ENCODE measurements at places on chromosomes 7 and 10. TPM values are rescaled to one million over a fixed set of nuclear protein-coding genes. Genes with fewer than 3 reads are reported as not detected.

- no peak overlapping the region for H3K27ac ChIP-seq
- peaks cover 25% of the 10 kb centered on the region for H3K36me3 ChIP-seq
- DNase-seq = no peak
- H3K27me3 ChIP-seq = no peaks in the 10 kb centered on the region
- peaks cover 7% of the 10 kb centered on the region for H3K4me1 ChIP-seq
These were observed 114.8 kb upstream of the DIP2C start for GRCh38 chr10:804191-804781.

DNA sequence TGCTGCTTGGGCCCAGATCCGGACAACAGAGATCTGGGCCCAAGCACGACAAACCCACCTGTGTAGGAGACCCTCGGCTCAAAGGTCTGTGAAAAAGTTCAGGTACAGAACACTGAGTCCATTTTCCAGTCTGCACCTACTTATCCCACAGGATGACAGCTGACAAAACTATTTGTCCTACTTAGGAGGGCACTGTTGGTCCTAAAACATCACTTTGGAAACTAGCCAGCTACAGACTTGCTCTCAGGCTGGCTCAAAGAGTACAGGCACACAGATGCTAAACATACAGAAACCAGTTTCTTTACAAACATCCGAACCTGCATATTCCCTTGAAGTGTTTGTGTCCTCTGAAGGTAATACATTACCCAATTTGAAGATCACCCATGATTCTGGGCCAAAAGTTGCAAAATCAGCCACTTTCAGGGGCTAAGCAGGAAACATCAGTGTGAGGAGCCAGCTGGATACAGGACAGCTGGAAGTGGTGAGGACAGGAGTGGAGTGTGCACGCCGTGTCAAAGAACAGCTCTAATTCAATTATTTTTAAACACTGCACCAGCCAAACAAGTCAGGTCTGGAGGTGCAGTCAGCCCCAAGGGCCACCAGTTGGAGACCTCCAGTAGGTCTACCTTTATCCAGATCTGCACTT is 88.5 kb downstream of the NOC3L start:
- DNase-seq = peak; percentile 85
- H3K36me3 ChIP-seq = no peaks in the 10 kb centered on the region
- peaks cover 8% of the 10 kb centered on the region for H3K4me1 ChIP-seq
- H3K27me3 ChIP-seq = no peaks in the 10 kb centered on the region
- H3K4me3 ChIP-seq = no peak overlapping the region
- peak overlapping the region; percentile 59 for H3K27ac ChIP-seq

DNA sequence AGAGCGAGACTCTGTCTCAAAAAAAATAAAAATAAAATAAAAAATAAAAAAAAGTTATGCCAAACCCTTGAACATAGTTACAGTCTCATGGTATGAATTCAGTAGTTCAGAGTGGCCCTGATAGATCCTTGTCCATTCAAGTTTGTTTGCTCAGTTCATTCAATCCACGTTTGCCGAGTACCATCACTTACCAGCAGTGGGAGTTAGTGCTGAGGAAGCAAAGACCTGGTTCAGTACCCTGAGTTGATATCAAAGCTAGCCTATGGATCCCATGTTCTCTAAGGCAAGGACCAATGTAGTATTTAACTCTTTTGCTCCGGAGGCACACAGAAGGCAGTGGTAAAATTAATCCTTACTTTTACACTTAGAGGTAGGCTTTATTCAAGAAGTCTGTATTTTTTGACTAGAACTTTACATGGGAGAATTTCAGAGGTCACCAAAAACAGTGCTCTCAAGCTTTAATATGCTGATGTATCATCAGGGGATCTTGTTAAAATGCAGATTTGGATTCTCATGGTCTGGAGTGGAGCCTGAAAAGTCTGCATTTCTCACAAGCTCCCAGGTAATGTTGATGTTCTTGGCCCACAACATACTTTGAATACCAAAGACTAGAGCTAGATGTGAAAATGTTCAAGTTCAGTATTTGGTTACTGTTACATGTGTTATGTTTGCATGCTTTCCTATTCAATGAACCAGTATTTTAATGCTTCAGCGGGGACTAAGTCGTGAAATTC is 38.1 kb upstream of the HBP1 start:
- no peak overlapping the region for H3K4me3 ChIP-seq
- no peak for DNase-seq
- H3K36me3 ChIP-seq = no peaks in the 10 kb centered on the region
- no peaks in the 10 kb centered on the region for H3K4me1 ChIP-seq
- no peak overlapping the region for H3K27ac ChIP-seq

- no peaks in the 10 kb centered on the region for H3K36me3 ChIP-seq
- no peaks in the 10 kb centered on the region for H3K4me1 ChIP-seq
- no peak overlapping the region for H3K4me3 ChIP-seq
- H3K27me3 ChIP-seq = no peaks in the 10 kb centered on the region
These were observed 125.3 kb upstream of the CELF2 start for GRCh38 chr10:10892290-10892875.

The TEX36 gene
- total RNA-seq = not detected

The ADRA2A gene
- total RNA-seq = 1.5 TPM

DNA sequence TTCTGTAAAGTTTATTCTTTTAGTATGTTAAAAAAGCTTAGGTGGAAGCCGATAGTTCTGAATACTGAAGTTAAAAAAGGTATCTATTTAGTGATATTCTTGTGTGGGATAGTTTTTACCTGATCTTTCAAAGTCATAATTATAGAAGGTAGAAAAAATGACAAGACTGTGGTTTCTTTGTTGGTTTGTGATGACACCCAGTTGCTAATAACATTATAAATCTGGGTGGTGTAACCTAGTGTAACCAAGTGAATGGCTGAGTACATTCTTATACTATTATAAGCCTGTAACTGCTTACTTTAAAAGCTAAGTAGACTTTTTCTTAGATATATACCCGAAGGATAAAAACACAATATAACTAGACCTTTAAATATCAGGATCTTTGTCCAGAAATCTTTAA is 2.3 kb downstream of the CDK13 start:
- H3K4me1 ChIP-seq = peaks cover 51% of the 10 kb centered on the region
- no peaks in the 10 kb centered on the region for H3K27me3 ChIP-seq
- no peak for DNase-seq
- peak overlapping the region; percentile 91 for H3K4me3 ChIP-seq
- H3K27ac ChIP-seq = peak overlapping the region; percentile 100

The VSTM4 gene
- total RNA-seq = 13.3 TPM

DNA sequence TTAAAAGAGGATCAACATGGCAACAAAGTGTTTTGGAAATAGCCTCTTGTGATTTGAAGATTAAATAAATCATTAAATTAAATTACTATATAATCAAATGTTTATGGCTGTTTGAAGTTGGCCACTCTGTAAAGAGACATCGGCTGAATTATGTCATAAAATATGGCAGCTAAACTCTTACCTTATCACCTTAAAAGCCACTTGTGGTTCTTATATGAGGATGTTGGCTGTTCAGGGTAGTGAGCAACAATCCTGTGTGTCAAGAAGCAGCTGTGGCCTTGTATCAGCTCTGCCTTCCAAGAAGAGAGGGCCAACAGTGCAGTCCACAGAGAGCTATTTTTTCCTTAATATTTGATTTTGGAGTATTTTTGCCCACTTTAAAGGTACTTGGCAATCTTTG is 113.4 kb upstream of the CDK6 start:
- no peak overlapping the region for H3K27ac ChIP-seq
- no peaks in the 10 kb centered on the region for H3K27me3 ChIP-seq
- no peak for DNase-seq
- no peak overlapping the region for H3K4me3 ChIP-seq

GRCh38 chr10:3076138-3076537 is 8.8 kb downstream of the PFKP start:
- H3K4me3 ChIP-seq = no peak overlapping the region
- H3K27ac ChIP-seq = no peak overlapping the region
- DNase-seq = peak; percentile 43
- no peaks in the 10 kb centered on the region for H3K36me3 ChIP-seq

DNA sequence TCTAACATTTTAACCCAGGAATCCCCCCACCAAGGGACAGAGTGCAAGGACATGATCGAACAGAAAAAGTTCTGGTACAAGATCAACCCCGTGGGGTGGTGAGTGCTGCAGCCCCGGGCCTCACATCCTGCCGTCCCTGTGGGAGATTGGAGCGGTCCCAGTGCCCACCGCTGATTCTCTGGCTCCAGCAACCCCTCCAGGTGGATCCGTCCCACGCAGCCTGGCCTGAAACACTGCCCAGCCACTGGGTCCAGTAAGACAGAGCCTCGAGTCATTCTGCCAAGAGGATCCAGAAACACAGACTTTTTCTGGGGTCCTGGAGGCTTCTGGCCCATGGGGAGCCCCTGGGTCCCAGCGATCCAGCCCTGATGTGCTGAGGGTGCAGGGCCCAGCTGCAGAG is 29.5 kb downstream of the GRIFIN start:
- no peak overlapping the region for H3K27ac ChIP-seq
- H3K4me3 ChIP-seq = no peak overlapping the region
- H3K4me1 ChIP-seq = peaks cover 18% of the 10 kb centered on the region
- H3K36me3 ChIP-seq = no peaks in the 10 kb centered on the region
- no peaks in the 10 kb centered on the region for H3K27me3 ChIP-seq

- no peaks in the 10 kb centered on the region for H3K4me1 ChIP-seq
- no peaks in the 10 kb centered on the region for H3K36me3 ChIP-seq
- no peak overlapping the region for H3K4me3 ChIP-seq
- DNase-seq = no peak
These were observed 74.8 kb downstream of the MDH2 start for GRCh38 chr7:76122516-76123239.

DNA sequence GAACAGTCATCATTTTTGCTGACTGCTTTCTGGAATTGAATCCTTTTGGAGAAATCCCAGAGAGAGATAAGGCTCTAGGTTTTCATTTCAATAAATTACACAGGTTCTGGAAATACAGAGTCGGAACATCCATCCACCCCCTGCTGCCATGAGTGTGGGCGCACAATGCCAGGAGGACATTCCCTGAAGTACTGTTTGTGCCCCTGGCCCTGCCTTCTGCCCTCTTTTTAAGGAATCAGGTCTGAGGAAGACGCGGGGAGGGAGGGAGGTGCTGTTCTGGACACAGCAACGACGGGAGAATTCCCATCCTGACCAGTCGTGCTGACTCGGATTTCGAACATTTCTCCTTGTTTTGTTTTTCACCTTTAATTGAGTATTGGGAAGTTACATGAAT is 69.0 kb downstream of the SEC61G start:
- no peak overlapping the region for H3K4me3 ChIP-seq
- H3K4me1 ChIP-seq = no peaks in the 10 kb centered on the region
- H3K36me3 ChIP-seq = no peaks in the 10 kb centered on the region
- H3K27me3 ChIP-seq = no peaks in the 10 kb centered on the region
- H3K27ac ChIP-seq = no peak overlapping the region

DNA sequence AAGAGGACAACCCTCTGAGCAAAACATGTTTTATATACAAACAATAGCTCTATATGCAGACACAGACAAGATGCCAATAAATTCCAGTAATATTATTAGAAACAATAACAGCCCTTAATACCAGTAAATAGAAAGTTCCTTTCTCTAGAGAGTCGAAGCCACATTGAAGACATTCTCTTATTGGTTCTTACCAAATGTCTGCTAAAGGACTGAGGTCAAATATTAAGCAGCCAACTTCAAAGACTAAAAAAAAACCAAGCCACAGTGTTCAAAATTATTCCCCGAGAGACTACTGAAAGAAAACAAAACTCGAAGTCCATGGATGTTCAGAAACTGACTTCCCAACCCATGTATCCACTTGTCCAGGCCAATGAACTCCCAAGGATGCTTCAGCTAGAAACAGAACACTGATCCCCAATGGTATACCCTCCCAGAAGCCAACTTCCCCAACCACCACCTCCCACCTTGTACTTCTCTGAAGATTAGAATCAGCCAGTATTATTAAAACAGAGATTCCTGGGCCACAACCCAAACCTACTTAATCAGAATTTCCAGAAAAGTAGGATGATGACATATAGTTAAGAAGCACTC is 51.9 kb downstream of the FAM13C start:
- no peaks in the 10 kb centered on the region for H3K36me3 ChIP-seq
- H3K4me3 ChIP-seq = no peak overlapping the region
- H3K27me3 ChIP-seq = no peaks in the 10 kb centered on the region
- H3K27ac ChIP-seq = peak overlapping the region; percentile 50
- DNase-seq = no peak
